ENCODE measurements at places on chromosomes 6 and 20.

DNA sequence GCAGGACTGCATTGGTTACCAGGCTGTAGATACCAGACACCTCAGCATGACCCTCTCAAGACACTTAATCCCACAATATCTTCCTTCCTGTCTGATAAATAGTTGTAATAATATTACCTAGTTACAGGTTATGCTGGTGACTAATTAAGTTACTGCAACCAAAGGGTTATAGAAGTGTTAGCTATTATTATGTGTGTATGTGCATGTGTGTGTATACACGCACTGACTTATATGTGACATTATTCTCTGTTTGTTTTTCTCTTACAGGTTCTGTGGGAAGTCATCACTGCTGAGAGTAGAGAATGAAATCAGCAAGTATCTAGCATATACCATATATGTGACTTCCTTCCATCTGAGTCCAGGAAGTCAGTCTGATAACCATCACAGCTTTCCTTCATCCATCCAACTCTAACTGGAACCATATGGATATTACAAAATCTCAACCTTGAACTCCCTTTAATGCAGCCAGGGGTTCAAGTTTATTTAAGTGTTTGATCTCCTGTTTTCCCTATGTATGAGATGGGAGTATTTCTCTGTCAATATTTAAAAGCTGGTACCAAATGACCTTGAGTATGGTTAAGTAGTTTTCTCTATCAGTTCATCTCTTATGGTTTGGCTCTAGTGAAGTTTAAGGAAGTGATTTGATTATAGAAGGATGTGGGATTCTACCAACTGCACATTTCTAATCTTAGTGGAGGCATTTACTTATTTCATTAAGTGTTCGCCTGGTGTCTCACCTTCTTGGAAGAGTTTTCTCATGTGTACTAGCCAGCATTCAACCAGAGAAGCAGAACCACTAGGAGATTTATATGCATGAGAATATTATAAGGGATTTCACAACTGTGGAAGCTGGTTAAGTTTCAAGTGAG lies 313.2 kb downstream of the HIVEP2 start:
- H3K36me3 ChIP-seq = no peaks in the 10 kb centered on the region
- no peak overlapping the region for H3K4me3 ChIP-seq
- H3K27me3 ChIP-seq = no peaks in the 10 kb centered on the region
- no peak overlapping the region for H3K27ac ChIP-seq
- no peak for DNase-seq

- DNase-seq = no peak
- no peak overlapping the region for H3K27ac ChIP-seq
- H3K4me3 ChIP-seq = no peak overlapping the region
- H3K27me3 ChIP-seq = no peaks in the 10 kb centered on the region
- no peaks in the 10 kb centered on the region for H3K4me1 ChIP-seq
Observed at GRCh38 chr20:20797521-20798310, 85.3 kb upstream of the RALGAPA2 start.

GRCh38 chr6:165636402-165637048 lies 26.5 kb downstream of the PDE10A start:
- no peak overlapping the region for H3K27ac ChIP-seq
- no peaks in the 10 kb centered on the region for H3K4me1 ChIP-seq
- no peak overlapping the region for H3K4me3 ChIP-seq
- DNase-seq = no peak
- no peaks in the 10 kb centered on the region for H3K36me3 ChIP-seq

- H3K36me3 ChIP-seq = no peaks in the 10 kb centered on the region
- no peaks in the 10 kb centered on the region for H3K4me1 ChIP-seq
- peaks cover 12% of the 10 kb centered on the region for H3K27me3 ChIP-seq
Observed at GRCh38 chr6:39029156-39030011, 19.2 kb upstream of the GLP1R start.

GRCh38 chr6:42140032-42140431 lies 2.4 kb downstream of the C6orf132 start:
- no peak overlapping the region for H3K27ac ChIP-seq
- peaks cover 40% of the 10 kb centered on the region for H3K4me1 ChIP-seq
- no peak overlapping the region for H3K4me3 ChIP-seq
- no peaks in the 10 kb centered on the region for H3K36me3 ChIP-seq

GRCh38 chr6:152948150-152948768 lies 34.6 kb downstream of the FBXO5 start:
- no peak overlapping the region for H3K4me3 ChIP-seq
- no peaks in the 10 kb centered on the region for H3K36me3 ChIP-seq
- DNase-seq = no peak
- peaks cover 13% of the 10 kb centered on the region for H3K27me3 ChIP-seq
- no peak overlapping the region for H3K27ac ChIP-seq
- H3K4me1 ChIP-seq = no peaks in the 10 kb centered on the region

GRCh38 chr20:23152308-23152892 lies 66.3 kb upstream of the CD93 start:
- peak overlapping the region; percentile 66 for H3K27ac ChIP-seq
- H3K27me3 ChIP-seq = no peaks in the 10 kb centered on the region
- peak; percentile 86 for DNase-seq
- H3K36me3 ChIP-seq = no peaks in the 10 kb centered on the region
- H3K4me3 ChIP-seq = no peak overlapping the region

- no peak overlapping the region for H3K27ac ChIP-seq
- H3K4me1 ChIP-seq = no peaks in the 10 kb centered on the region
- DNase-seq = peak; percentile 9
Observed at GRCh38 chr6:49906526-49906925, 40.2 kb upstream of the CRISP1 start.

DNA sequence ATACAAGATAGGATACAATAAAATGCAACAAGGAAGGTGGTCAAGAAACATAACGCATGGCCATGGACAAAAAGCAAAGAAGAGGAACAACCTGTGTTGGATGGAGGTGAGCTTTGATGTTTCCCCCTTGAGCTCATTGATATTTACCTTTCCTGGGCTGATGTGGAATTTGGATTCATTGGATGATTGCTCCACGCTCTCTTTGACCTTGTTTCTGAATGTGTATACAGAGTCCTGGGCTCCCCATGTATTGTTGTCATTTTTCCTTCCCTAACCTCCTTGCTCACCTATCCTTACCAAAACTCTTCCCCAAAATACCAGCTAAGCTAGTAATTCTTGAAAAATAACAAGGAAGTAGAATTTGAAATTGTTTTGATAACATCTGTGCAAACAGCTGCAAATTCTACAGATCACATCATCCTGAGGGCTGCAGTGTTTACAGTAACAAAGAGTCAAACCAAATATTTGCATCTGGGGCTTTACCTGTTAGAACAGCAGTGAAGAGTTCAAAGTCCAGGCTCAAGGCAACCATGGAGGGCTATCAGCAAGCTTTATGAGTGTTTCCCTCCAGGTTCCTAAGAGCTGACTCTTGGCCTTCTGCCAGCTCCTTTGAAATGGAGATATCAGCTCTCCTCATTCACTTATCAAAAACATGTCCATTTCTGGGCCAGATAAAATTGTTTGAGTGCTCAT lies 214.3 kb upstream of the MARCKS start:
- no peak overlapping the region for H3K27ac ChIP-seq
- H3K4me3 ChIP-seq = no peak overlapping the region
- H3K36me3 ChIP-seq = no peaks in the 10 kb centered on the region
- DNase-seq = peak; percentile 25

GRCh38 chr6:45044510-45045252 lies 283.4 kb upstream of the RUNX2 start:
- H3K4me3 ChIP-seq = no peak overlapping the region
- H3K36me3 ChIP-seq = no peaks in the 10 kb centered on the region
- no peaks in the 10 kb centered on the region for H3K4me1 ChIP-seq

DNA sequence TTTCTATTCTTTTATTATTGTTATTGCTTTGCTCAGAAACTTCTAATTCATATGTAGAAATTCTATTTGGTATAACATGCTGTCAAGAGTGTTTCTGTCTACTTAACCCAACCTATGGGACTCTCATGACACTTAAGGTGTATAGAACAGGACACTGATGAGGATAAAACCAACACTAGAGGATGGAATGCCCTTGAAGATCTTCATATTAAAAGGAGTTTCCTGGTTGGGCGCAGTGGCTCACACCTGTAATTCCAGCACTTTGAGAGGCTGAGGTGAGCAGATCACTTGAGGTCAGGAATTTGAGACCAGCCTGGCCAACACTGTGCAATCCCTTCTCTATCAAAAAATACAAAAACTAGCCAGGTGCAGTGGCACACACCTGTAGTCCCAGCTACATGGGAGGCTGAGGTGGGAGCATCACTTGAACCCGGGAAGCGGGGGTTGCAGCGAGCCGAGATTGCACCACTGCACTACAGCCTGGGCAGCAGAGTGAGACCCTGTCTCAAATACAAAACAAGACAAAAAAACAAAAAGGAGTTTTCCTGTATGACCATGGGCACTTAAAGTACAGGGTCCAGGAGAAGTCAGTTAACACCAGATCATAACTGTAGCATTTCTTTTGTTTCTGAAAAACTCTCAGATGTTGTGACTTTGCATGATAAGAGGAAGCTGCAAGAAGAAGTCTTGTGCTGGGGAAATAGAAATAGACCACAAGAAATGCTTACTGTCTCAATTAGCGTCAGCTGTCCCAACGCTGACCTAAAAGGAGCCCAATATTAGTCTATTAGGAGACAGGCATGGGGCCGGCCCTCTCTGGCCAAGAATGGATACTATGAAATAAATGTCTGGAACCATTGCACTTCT lies 38.9 kb upstream of the CD2AP start:
- H3K36me3 ChIP-seq = no peaks in the 10 kb centered on the region
- no peak for DNase-seq
- no peak overlapping the region for H3K27ac ChIP-seq
- no peaks in the 10 kb centered on the region for H3K4me1 ChIP-seq
- H3K27me3 ChIP-seq = no peaks in the 10 kb centered on the region
- no peak overlapping the region for H3K4me3 ChIP-seq

DNA sequence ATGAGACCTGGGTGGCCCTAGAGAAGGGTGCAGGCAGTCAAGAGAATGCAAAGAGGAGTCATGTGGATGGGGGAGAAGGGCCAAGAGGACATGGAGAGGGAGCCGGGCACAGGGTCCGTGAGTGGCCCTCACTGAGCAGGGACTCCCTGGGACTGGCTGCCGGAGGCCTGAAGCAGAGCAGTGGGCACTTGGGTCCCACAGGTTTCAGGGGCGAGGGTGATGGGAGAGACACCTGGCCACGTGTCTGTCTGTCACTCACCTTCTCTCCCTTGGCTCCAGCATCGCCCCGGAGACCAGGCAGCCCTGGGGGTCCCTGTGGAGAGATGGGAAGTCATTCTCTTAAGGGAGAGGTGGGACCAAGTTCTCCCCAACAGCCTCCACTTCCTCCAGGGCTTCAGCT lies 25.5 kb downstream of the COL11A2 start:
- H3K27ac ChIP-seq = no peak overlapping the region
- no peaks in the 10 kb centered on the region for H3K27me3 ChIP-seq
- no peak for DNase-seq
- no peak overlapping the region for H3K4me3 ChIP-seq
- peaks cover 2% of the 10 kb centered on the region for H3K4me1 ChIP-seq

DNA sequence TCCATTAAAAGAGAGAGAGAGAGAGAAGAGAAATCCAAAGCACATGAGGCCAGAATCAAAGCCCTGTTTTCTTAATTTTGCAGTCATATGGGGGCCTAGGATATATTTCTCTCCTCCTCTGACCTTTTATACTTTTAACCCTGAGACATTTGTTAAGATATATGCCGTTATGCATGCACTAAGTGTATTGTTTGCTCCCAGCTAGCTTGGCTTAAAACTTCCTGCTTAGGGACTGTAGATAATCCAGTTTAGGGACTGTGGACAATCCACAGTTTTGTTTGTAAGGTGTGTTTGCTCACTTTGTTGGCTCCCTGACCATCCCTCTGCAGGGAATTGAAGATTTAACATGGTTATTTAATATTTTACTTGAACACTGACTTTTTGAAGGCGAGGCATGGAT lies 166.3 kb upstream of the TSHZ2 start:
- no peak overlapping the region for H3K4me3 ChIP-seq
- no peak overlapping the region for H3K27ac ChIP-seq
- H3K4me1 ChIP-seq = peaks cover 7% of the 10 kb centered on the region
- H3K27me3 ChIP-seq = no peaks in the 10 kb centered on the region

DNA sequence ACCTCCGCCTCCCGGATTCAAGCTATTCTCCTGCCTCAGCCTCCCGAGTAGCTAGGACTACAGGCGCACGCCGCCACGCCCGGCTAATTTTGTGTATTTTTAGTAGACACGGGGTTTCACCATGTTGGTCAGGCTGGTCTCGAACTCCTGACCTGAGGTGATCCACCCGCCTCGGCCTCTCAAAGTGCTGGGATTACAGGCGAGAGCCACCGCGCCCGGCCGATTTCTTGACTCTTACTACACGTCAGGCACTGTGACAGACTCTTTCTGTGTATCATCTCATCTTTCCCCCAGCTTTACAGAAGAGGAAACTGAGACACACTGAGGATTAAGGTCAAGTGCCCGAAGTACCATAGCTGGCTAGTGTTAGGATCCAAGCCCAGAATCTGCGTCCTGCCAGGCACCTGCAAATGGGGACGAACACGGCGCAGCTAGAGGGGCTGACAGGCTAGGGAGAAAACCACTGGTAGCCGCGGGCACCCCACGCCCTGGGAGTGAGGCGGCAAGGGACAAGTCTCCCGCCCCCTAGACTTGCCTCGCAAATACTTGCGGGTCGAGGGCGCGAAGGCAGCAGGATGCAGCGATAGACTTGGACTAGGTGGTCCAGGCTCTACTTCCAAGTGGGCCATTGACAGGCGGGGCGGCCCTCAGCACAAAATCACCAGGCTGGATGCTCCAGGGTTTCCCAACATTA lies 1.1 kb upstream of the TAF8 start:
- H3K4me3 ChIP-seq = peak overlapping the region; percentile 54
- H3K4me1 ChIP-seq = peaks cover 37% of the 10 kb centered on the region
- H3K36me3 ChIP-seq = peaks cover 25% of the 10 kb centered on the region
- H3K27ac ChIP-seq = no peak overlapping the region
- no peaks in the 10 kb centered on the region for H3K27me3 ChIP-seq

DNA sequence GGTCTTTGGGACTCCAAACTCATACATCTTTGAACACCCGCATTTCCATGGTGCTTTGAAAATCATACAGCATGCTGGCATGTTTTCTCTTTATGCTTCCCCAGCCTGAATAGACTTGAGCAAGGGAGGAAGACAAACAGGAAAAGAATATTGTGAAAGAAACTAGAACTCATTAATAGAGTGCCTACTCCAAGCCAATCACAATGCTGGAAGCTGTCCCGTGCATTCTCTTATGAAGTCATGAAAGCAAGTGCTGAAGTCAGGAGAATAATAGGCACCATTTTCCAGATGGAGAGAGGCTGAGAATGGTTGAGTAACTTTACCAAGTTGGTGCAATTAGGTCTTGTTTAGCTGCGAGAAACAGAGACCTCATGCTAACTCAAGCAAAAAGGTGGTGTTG lies 102.5 kb upstream of the PTPRT start:
- no peak overlapping the region for H3K27ac ChIP-seq
- no peaks in the 10 kb centered on the region for H3K36me3 ChIP-seq
- no peaks in the 10 kb centered on the region for H3K4me1 ChIP-seq
